Pulmonary artery endothelial cell (primary cell): ENCODE measurements at places on chromosomes 1 and 21. TPM values are rescaled to one million over a fixed set of nuclear protein-coding genes. Genes with fewer than 3 reads are reported as not detected.

The SPATA21 gene
- total RNA-seq: not detected in 2 replicates

GRCh38 chr1:22738522-22738921 lies 27.9 kb downstream of the EPHB2 start:
- no peak for DNase-seq

The CLIC4 gene
- total RNA-seq: 358 and 394 TPM in 2 replicates

GRCh38 chr1:21397813-21398188 lies 42.1 kb upstream of the NBPF3 start:
- no peak for DNase-seq

The ICOSLG gene
- 0.99 and 2.1 TPM in 2 replicates for total RNA-seq

GRCh38 chr1:98221923-98222322 lies 301.1 kb upstream of the DPYD start:
- peak; percentile 68 for DNase-seq

GRCh38 chr21:39523915-39524314 lies 72.1 kb downstream of the SH3BGR start:
- no peak for DNase-seq

GRCh38 chr1:217562229-217562878 lies 68.5 kb downstream of the GPATCH2 start:
- DNase-seq: no peak

DNA sequence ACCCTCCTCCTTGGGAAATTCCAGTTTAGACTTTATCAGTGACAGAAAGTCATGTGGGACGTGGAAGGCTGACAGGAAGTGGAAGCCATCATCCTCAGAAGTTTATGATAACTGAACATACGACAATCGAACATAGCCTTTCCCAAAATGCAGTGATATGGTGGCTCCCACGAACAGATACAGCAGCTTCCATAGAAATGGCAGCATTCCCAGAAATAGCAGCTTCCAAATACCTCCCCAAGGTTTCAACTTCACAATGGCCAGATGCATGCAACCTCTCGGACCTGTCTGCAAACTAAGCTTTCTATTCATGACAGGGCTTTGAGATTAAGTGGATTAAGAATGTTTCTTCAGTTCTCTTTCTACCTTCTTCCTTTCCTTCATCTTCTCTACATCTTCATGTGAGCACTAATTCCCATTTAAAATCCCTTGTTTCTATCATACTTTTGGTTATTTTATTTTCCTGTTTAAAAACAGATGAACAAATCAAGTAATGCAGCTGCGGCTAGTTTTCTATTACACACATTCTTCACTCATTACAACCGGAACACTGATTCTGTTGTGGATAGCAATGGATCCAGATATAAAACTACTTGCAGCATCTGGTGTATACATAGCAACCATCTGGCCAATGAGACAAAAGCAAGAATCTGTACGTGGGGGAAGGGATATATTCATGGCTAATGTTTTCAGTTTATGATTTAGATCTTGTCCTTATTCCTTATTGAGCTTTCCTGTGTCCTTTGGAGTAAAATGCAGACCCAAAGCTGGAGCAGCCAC lies 304.8 kb downstream of the BRINP3 start:
- DNase-seq: no peak

DNA sequence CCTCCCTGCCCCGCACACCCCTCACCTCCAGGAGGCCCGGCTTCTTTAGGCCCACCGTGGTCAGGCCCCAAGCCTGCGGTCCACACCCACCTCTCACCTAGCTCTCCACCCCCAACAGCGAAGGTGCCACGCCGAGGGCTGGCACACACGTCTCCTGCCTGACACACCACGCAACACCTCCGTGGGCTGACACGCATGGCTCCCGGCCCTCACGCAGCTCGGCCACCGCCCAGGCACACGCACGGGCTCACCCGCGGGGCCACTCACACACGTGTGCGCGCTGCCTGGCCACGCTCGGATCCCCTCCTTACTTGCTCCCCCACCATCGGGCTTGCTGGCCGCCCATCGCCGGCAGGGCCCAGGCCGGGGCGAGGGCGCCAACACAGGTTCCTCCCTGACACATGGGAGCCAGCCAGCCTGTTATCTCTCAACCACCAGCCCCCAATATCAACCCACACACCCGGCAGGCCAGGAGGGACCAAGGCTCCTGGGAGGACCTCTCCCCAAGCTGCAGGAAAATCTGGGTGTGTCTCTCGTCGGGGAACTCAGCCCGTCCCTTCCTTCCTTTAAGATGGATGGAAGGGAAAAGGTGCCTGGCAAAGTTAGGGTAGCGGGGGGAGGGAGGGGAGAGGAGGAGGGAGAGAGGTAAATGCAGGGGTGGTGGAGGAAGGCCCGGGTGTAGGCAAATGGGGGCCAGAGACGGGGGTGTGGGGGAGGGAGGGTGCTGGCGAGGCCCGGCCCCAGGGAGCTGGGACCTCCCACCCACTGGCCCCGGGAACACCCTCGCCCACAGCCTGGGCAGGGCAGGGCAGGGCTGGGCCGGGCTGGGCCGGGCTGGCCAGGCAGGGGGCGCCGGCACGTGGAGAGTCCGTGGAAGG lies 546 bp downstream of the ELOVL1 start:
- no peak for DNase-seq

DNA sequence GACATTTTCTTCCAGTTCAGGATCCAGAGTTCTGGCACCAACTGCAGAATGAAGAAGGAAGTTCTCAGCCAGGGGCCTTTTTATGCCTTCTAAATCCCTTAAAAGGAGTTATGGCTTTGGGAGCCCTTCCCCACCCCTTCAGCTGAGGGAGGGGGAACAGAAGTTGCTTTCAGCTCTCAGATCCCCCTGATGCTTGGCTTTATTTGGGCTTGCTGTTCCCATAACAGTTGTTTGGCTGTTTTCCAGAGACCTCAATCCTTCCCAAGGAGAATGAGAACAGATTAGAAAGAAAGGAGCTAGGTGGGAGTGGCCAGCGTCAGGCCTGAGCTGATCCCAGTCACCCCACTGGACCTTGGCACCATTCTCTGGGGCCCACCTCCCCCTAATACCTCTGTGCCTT lies at the start of gene RPE65:
TSS of gene RPE65 (minus strand) at position 54 of the 400 bp plus-strand sequence. CDS start at position 5, 49 bp downstream.
- DNase-seq: no peak

- DNase-seq: no peak
Observed at GRCh38 chr1:225554216-225554812, 98.6 kb downstream of the ENAH start.

- no peak for DNase-seq
Observed at GRCh38 chr21:42400525-42400924, 3.2 kb upstream of the UBASH3A start.

The UTP11 gene
- total RNA-seq: 47.7 and 55.9 TPM in 2 replicates

The ACTL8 gene
- total RNA-seq: not detected in 2 replicates

The SYNC gene
- total RNA-seq: 11.8 and 12.1 TPM in 2 replicates

DNA sequence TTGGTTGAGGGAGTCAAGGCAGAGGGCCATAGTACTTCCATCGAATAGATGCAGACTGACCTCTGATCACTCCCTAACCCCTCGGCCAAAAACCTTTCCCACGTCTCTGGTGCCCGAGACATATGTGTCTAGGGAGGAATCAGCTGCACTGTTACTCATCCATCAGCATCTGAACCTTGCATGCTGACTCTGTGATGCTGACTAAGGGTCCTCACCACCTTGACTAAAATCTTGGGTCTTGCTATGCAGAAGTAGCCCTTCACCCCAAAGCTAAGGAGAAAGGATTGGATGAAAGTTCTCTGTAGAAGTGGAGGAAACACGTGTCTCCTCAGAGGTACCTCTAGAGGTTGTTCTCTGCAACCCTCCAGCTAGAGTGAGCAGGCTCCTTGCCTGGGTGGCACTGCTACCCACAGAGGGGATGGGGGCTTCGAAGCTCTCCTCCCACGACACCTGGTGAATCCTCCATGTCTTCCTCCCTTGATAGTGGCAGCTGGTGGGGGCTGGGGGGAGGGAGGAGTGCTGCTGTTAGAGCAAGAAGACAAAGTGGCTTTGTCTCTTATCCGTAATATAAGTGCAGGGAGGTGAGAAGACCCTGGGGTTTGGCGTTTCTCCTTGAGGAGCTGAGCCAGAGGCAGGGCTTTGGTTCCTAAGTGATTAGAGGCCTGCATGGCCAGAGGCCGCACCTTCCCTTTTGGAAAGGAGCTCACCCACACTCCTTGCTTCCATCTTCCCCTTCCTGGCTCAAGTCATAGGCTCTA lies 45.1 kb downstream of the ATP2B4 start:
- no peak for DNase-seq

DNA sequence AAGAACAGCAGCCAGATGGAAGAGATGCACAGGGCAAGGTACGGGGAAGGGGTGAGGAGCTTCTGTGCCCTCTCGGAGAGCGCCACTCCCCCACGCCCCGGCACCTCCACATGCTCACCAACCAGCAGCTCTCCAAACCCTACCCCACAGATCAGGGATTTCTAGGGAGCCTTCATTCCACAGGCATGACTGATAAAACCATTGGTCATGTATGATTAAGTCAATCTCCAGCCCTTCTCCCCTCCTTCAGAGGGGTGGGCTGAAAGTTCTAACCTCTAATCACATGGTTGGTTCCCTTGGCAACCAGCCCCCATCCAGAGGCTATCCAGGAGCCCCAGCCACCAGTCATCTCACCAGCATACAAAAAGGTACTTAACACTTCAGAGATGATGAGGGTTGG lies 144.7 kb downstream of the TGFBR3 start:
- no peak for DNase-seq

The PACC1 gene
- total RNA-seq: 18.3 and 24.7 TPM in 2 replicates

The EEIG2 gene
- 4.3 TPM in 2 replicates for total RNA-seq

The GCSAML gene
- not detected in 2 replicates for total RNA-seq

The RHBDL2 gene
- 0.33 and 1.1 TPM in 2 replicates for total RNA-seq

The IVL gene
- total RNA-seq: under 0.01 TPM in 1 of 2 replicates, not detected in the other

The S100A7A gene
- not detected in 2 replicates for total RNA-seq

- no peak for DNase-seq
Observed at GRCh38 chr1:235799264-235799663, 67.4 kb downstream of the LYST start.

The L1TD1 gene
- total RNA-seq: not detected in 2 replicates

GRCh38 chr1:65830306-65830705 lies 37.6 kb downstream of the PDE4B start:
- DNase-seq: no peak

DNA sequence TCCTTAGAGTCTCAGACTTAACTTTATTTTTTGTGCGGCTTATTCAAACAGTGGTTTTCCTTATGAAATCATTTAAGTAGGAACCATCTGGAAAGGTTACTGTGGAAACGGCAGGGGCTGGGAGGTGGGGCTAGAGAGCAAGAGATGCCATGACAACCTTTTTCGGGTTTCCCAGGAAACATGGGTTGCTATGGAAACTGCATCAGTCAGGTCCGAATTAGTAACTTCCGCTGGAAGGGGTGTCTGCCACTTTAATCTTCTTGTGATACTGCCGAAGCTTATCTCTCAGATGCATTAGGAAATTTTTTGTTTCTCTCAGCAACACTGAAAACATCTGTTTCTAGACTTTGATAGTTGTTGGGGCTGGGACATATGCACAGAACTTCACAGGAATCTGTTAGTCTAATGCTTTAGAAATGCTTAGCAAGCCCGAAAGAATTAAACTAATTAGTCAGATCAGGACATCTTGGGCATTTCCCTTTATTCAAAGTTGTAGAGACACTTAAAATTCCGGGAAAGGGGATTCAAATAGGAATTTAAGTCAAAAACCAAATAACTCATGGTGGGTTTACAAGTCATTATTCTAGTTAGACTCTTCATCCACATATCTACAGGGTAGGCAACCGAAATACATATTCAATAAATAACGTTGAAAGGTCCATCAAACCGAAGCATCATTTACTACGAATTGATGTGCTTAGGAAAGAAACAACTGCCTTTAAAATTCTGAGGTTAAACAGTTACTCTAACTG lies 2.6 kb downstream of the KCNA3 start:
- DNase-seq: no peak

GRCh38 chr21:24727803-24728440 lies 879.4 kb downstream of the MRPL39 start:
- no peak for DNase-seq

The UBL4B gene
- not detected in 2 replicates for total RNA-seq

The FABP3 gene
- 0.26 and 0.35 TPM in 2 replicates for total RNA-seq

The MLLT11 gene
- total RNA-seq: 4.3 and 4.9 TPM in 2 replicates

GRCh38 chr1:37143800-37144199 lies 109.5 kb upstream of the GRIK3 start:
- DNase-seq: no peak

- no peak for DNase-seq
Observed at GRCh38 chr1:208974717-208975116, 608.8 kb upstream of the CAMK1G start.

DNA sequence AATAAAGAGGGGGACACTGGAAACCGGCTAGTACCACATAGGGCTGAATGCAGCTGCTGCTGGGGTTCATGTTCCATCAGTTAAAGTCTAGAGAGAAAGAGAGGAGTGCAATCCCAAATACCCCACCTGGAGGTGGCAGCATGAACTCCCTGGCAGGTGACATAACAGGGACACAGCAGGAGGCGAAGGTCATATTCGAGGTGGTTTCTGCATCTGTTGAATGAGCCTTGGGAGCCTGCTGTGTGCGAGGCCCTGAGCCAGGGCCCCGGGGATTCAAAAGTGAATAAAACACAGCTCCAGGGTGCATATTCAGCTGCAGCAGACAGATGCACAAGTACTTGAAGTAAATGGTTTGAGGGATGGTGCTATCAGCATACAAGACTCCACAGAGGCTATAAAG lies 456.8 kb downstream of the SETD4 start:
- DNase-seq: no peak

- no peak for DNase-seq
Observed at GRCh38 chr1:227546598-227547309, 16.6 kb upstream of the ZNF678 start.

The NPHP4 gene
- 3.7 and 4.0 TPM in 2 replicates for total RNA-seq

The ADPRS gene
- total RNA-seq: 32.6 and 43.5 TPM in 2 replicates

DNA sequence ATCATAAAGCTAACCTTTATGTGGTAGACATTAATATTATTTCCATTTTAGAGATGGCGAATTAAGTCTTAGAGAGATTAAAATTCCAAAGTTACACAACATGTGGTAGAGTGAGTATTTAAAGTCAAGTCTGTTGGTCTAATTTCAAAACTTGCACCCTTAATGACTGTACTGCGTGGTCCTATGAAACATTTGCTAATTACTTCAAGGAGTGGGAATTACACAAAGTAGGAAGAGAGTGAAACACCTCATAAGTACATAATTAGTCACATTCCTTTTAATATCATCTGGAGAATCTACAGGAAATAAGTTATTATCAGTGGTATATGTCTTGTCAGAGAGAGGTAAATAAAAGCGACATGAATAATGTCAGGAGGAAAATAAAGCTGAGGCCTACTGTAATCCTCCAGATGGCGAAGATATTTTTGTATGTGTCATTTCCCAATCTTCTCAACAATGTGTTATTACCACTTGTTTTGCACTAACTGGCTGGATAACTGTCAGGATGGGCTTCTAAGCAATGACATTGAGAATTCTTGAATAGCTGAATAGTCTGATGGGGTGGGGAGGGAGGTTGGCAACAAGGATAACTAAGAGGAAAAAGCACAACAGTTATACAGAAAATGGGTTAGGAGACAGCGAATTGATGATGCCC lies 95.5 kb downstream of the TNFSF18 start:
- DNase-seq: peak; percentile 82

- no peak for DNase-seq
Observed at GRCh38 chr1:110229348-110230001, 19.4 kb downstream of the KCNC4 start.

DNA sequence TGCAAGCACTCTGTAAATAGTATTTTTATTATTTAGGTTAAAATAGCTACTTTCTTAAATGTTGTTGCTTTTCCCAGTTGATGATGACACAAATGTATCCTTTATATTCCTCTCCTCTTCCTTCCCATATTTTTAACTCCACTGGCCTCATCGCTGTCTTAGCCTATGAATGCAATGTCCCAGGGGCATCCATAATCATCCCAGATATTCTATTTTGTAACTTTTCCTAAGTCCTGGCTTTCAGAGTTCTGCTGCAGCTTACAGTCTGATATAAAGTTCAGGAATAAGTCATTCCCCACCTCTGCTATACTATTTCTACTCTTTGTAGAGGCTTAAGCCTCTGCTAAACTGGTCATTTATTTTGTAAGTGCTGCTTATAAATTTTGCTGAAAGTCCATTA lies 58.3 kb downstream of the ASTN1 start:
- DNase-seq: no peak
